ENCODE measurements at places on chromosomes 12 and 14. TPM values are rescaled to one million over a fixed set of nuclear protein-coding genes. Genes with fewer than 3 reads are reported as not detected.

- no peaks in the 10 kb centered on the region for H3K27me3 ChIP-seq
- no peak overlapping the region for H3K27ac ChIP-seq
- H3K4me3 ChIP-seq: no peak overlapping the region
Observed at GRCh38 chr14:87940894-87941293, 52.1 kb downstream of the GALC start.

DNA sequence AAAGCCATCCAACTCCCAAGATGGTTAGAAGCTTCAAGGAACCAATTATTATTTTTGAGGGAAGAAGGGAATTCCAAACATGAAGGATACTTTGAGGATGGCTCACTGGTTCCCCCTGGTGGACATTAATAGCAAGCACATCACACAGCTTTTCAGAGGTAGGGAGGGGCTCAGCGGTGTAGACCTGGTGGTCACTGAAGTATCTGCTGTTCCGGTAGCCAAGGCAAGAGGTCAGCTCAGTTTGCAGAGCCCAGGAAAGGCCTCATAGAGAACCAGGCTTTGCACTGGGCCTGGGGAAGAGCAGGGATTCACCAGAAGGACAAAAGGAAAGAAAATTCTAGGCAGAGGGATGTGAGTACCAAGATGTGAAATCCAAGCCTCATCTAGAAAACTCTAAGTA, 118.7 kb downstream of the KSR2 start:
- no peak overlapping the region for H3K27ac ChIP-seq
- H3K4me1 ChIP-seq: no peaks in the 10 kb centered on the region
- no peak for DNase-seq

GRCh38 chr12:4395818-4396217, 16.3 kb upstream of the FGF23 start:
- no peaks in the 10 kb centered on the region for H3K36me3 ChIP-seq
- DNase-seq: no peak
- no peak overlapping the region for H3K27ac ChIP-seq
- peaks cover 47% of the 10 kb centered on the region for H3K27me3 ChIP-seq
- no peak overlapping the region for H3K4me3 ChIP-seq

- DNase-seq: no peak
- no peaks in the 10 kb centered on the region for H3K4me1 ChIP-seq
- H3K27ac ChIP-seq: no peak overlapping the region
- H3K27me3 ChIP-seq: no peaks in the 10 kb centered on the region
- no peaks in the 10 kb centered on the region for H3K36me3 ChIP-seq
Observed at GRCh38 chr14:74035556-74035955, 16.4 kb downstream of the BBOF1 start.

The NDRG2 gene
- 8.5 TPM for total RNA-seq

The GLIPR1L1 gene
- total RNA-seq: not detected

- H3K27ac ChIP-seq: no peak overlapping the region
- no peak overlapping the region for H3K4me3 ChIP-seq
- H3K4me1 ChIP-seq: no peaks in the 10 kb centered on the region
- no peak for DNase-seq
- no peaks in the 10 kb centered on the region for H3K36me3 ChIP-seq
Observed at GRCh38 chr12:88338486-88338885, 196.4 kb downstream of the TMTC3 start.

DNA sequence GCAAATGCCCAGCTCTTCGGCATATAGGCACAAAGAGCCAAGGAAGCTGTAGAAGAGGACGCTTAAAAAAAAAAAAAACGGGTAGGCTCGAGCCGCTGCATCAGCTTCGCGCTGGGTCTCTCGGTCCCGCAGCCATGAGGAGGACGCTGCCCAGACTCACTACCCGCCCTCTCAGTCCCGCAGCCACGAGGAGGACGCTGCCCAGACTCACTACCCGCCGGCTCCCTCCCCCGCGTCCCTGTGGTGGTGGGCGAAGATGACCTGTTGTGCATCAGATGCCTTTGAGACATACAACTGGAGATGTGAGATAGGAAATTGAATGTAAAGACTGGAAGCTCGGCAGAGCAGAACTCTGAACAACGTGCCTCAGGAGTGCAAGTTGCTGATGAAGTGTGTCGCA, 11.4 kb upstream of the SPSB2 start:
- H3K4me3 ChIP-seq: no peak overlapping the region
- DNase-seq: no peak
- no peaks in the 10 kb centered on the region for H3K27me3 ChIP-seq
- peaks cover 18% of the 10 kb centered on the region for H3K36me3 ChIP-seq

The JAG2 gene
- total RNA-seq: 2.6 TPM

DNA sequence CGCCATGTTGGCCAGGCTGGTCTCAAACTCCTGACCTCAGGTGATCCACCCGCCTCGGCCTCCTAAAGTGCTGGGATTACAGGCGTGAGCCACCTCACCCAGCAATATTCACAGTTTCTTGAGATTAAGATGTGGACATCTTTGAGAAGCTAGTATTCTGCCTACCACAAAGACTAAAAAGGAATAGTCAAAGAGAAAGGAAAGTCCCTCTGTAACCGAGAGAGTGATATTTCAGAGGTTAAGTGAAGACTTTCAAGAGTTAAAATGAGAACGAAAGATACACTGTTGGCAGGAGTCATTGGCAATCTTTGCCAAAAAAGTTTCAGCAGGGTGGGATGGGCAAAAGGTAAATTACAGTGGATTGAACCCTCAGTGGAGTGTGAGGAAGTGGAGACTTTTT, 15.6 kb downstream of the DGKA start:
- H3K27me3 ChIP-seq: no peaks in the 10 kb centered on the region
- peak overlapping the region; percentile 56 for H3K27ac ChIP-seq
- peaks cover 74% of the 10 kb centered on the region for H3K36me3 ChIP-seq
- H3K4me3 ChIP-seq: no peak overlapping the region
- DNase-seq: no peak

DNA sequence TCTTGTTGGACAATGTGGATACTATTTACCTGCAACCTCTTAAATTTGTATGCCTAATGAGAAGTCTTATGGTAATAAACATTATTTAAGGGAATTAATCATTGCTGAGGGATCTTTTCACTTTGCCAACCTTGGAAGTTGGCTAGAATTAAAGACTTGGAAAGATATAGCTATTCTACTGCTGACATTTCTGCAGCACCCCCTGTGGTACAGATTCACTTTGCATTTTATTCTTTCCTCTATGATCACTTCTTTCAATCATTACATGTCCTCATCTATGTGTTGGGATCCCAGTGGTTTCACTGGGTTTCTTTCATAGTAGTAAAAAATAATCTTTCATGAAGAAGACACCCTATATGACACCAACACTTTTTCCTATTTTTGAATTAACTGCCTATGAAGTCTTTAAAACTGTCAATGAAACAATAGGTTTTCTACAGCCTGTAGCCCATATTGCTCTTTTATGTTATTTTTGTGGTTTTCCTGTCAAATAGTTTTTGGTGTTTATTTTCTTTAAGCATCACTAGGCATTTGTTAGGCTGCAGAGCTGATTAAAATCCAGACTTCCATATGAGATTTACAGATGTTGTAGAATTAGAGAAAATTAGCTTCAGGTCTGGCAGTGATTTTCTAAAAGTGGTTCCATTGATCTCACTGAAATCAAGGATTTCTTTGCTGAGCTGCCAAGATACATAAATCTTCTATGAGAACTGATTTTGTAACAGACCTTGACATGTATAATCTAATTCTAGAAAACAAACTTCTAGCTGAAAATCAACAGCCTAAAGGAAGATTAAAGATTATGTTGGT, 256.1 kb downstream of the NAV3 start:
- DNase-seq: no peak
- no peaks in the 10 kb centered on the region for H3K36me3 ChIP-seq
- no peak overlapping the region for H3K4me3 ChIP-seq
- H3K4me1 ChIP-seq: no peaks in the 10 kb centered on the region

The MBIP gene
- total RNA-seq: 20.2 TPM

GRCh38 chr12:6241495-6241894, 41.3 kb downstream of the CD9 start:
- no peak for DNase-seq
- H3K4me3 ChIP-seq: no peak overlapping the region
- no peak overlapping the region for H3K27ac ChIP-seq
- peaks cover 9% of the 10 kb centered on the region for H3K27me3 ChIP-seq
- H3K36me3 ChIP-seq: no peaks in the 10 kb centered on the region

- H3K4me3 ChIP-seq: no peak overlapping the region
- no peaks in the 10 kb centered on the region for H3K27me3 ChIP-seq
- H3K27ac ChIP-seq: peak overlapping the region; percentile 48
- H3K36me3 ChIP-seq: peaks cover 40% of the 10 kb centered on the region
Observed at GRCh38 chr12:69254046-69254445, 14.7 kb downstream of the CPSF6 start.

- H3K36me3 ChIP-seq: no peaks in the 10 kb centered on the region
- H3K4me1 ChIP-seq: no peaks in the 10 kb centered on the region
- DNase-seq: no peak
- no peak overlapping the region for H3K4me3 ChIP-seq
Observed at GRCh38 chr12:75099210-75099609, 110.4 kb downstream of the KCNC2 start.

GRCh38 chr14:48391661-48392060, 716.3 kb upstream of the MDGA2 start:
- H3K27me3 ChIP-seq: no peaks in the 10 kb centered on the region
- H3K4me3 ChIP-seq: no peak overlapping the region
- no peaks in the 10 kb centered on the region for H3K4me1 ChIP-seq
- H3K27ac ChIP-seq: no peak overlapping the region
- no peak for DNase-seq

DNA sequence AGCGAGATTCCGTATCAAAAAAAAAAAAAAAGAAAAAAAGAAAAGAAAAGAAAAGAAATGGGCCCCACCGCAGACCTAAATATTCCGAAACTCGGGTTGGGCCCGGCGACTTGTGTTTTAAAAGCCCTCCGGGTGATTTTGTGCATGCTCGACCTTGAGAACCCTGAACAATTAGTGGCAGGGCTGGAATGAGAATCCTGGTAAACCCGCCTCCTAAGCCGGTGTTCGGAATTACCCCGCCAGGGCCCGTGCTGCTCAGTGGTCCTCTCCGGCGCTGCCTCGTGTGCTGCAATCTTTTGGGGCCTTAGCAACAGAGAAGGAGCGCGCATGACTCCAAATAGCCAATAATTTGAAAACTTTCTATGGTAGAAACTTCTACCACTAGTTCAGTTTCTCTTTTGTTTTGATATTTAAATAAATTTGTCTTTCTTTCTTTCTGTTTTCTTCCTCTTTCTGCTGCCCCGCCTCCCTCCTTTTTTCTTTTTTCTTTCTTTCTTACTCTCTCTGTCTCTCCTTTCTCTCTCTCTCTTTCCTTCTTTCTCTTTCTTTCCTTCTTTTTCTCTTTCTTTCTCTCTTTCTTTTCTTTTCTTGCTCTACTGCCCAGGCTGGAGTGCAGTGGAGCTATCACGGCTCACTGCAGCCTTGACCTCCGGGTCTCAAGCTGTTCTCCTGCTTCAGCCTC, 1.5 kb upstream of the GALNT6 start:
- H3K4me1 ChIP-seq: peaks cover 77% of the 10 kb centered on the region
- peak overlapping the region; percentile 96 for H3K27ac ChIP-seq
- peaks cover 2% of the 10 kb centered on the region for H3K27me3 ChIP-seq
- peak; percentile 26 for DNase-seq
- H3K36me3 ChIP-seq: peaks cover 6% of the 10 kb centered on the region

The GALNT9 gene
- not detected for total RNA-seq

The EML1 gene
- not detected for total RNA-seq

DNA sequence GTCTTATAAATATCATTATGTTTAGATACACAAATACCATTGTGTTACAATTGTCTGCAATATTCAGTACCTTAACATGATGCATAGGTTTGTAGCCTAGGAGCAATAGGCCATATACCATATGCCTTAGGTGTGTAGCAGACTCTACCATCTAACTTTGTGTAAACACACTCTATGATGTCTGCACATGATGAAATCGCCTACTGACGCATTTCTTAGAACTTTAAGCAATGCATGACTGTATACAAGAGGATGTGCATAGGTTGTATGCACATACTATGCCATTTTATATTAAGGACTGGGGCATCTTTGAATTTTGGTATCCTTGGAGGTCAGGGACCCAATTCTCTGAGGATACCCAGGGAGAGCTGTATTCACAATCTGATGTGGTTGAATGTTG, 10.1 kb upstream of the BTG1 start:
- no peak overlapping the region for H3K4me3 ChIP-seq
- DNase-seq: no peak
- peaks cover 13% of the 10 kb centered on the region for H3K4me1 ChIP-seq
- H3K27me3 ChIP-seq: no peaks in the 10 kb centered on the region
- no peak overlapping the region for H3K27ac ChIP-seq

- H3K36me3 ChIP-seq: peaks cover 77% of the 10 kb centered on the region
- peaks cover 43% of the 10 kb centered on the region for H3K4me1 ChIP-seq
- H3K4me3 ChIP-seq: no peak overlapping the region
- no peak for DNase-seq
Observed at GRCh38 chr12:109950625-109951024, 45.5 kb downstream of the GIT2 start.

- H3K27ac ChIP-seq: no peak overlapping the region
- H3K4me1 ChIP-seq: no peaks in the 10 kb centered on the region
- no peaks in the 10 kb centered on the region for H3K36me3 ChIP-seq
- H3K4me3 ChIP-seq: no peak overlapping the region
- H3K27me3 ChIP-seq: no peaks in the 10 kb centered on the region
Observed at GRCh38 chr14:85454226-85454813, 75.6 kb upstream of the FLRT2 start.

DNA sequence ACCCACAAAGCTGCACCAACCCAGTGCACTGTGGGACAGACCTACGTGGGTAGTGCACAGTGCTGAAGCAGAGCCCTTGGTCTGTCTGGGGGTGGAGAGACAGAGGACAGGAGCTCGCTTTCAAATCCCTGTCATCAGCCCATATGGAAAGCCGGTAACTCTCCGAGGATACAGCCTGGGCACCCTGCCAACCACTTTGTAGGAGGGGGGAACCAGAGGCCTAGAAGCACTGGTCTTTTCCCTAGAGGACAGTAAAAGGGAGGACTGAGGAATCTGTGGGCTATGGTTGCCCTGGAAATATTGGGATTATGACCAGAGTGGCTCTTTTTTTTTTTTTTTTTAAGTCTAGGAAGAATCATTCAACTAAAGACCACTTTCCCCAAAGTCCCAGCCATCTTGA, 74.3 kb downstream of the MAP3K9 start:
- no peak for DNase-seq
- no peak overlapping the region for H3K4me3 ChIP-seq
- no peaks in the 10 kb centered on the region for H3K4me1 ChIP-seq
- peaks cover 14% of the 10 kb centered on the region for H3K36me3 ChIP-seq

The TBX3 gene
- total RNA-seq: not detected

The SLC4A8 gene
- total RNA-seq: 5.4 TPM

- H3K27me3 ChIP-seq: no peaks in the 10 kb centered on the region
- no peak for DNase-seq
- no peak overlapping the region for H3K27ac ChIP-seq
Observed at GRCh38 chr12:61563665-61564450, 696.3 kb upstream of the USP15 start.

DNA sequence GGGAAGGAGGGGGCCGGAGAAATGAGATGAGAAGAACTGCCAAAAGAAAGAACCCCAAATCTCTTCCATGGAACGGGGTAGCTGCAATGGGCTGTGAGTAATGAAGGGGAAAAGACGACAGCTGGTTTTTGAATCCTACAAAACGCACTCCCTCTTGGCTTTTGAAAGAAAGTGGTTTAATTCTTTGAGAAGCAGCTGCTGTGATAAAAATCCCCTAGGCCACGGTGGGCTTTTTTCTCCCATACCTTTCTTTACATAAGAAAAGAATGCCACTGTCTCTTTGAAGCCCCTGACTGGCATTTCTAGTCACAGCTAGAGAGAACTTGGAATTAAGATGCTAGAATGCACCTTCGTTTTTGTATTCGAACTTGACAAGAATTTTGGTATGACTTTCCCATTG, 486.1 kb downstream of the GLT1D1 start:
- no peak overlapping the region for H3K4me3 ChIP-seq
- no peak overlapping the region for H3K27ac ChIP-seq
- no peaks in the 10 kb centered on the region for H3K27me3 ChIP-seq
- no peaks in the 10 kb centered on the region for H3K36me3 ChIP-seq
- no peak for DNase-seq
- no peaks in the 10 kb centered on the region for H3K4me1 ChIP-seq

Data from activated CD4-positive, alpha-beta memory T cell treated with anti-CD3 and anti-CD28 coated beads, Interleukin-2, amount 10 ng/mL, durations not matched to agents 7 days and 5 days (primary cell).